Mesenchymal stem cell (in vitro differentiated cells and primary cell): ENCODE measurements at places on chromosomes 2 and 18.

GRCh38 chr2:159716857-159717256 lies 4.6 kb downstream of the MARCHF7 start:
- no peak for DNase-seq

GRCh38 chr2:180143633-180144337 lies 136.7 kb upstream of the CWC22 start:
- DNase-seq, result no peak

DNA sequence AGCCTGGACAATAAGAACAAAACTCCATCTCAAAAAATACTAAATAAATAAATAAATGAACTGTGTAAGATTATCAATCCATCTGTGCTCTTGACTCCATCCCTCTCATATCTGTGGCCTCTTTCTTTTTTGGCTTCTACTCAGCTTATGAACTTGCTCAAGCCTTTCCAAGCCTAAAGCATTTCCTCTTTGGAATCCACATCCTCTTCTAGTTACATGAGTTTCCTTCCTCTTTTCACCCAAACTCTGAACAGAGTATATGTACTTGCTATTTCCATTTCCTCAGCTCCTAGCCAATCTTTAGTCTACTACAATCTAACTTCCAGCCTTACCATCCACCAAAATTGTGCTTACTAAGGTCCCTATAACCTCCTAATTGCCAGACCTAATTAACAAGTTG lies 2.5 kb upstream of the DNAJC10 start:
- no peak for DNase-seq

DNA sequence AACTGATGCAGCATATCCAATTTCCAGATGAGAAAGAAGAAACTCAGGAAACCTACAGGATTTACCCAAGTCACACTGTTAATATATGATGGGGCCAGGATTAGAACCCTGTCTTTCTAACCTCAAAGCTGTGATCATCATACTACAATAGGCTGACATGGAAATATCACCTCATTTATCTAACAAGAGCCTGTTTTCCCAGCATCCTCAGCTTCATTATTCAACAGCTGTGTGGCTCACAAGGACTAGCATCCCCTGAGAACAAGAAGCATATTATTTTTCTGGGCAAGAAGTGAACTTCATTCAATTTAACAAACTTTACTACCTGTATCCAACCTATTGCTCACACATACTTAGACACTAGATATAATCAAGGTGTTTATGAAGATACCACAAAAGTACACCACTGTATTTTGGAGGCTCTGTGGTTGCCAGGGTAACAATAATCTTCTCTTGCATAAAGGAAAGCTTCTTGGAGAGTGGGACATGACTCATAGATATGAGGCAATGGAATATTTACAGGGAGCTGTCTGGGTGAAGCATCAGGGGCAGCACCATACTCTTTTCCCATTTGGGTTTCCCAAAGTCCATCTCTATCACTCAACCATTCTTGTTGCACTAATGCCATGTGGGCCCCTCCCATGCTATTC lies 218.2 kb downstream of the RAD51AP2 start:
- DNase-seq, result peak; percentile 88

DNA sequence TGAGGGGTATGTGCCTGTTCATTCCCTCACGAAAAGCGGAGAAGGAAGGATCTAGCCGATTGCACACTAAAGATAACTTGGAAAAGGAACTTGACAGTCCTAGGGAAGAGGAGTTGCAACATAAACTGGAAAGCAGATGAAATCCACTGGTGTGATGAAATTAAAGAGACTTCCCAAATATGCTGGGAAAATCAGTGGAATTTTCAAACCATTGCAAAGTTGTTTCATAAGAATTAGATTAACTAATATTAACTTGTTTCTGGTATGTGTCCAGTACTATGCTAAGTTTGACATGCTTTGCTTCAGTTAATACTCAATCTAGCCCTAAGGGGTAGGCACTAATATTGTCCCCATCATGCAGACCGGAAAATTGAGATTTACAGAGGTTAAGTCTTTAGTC lies 222.7 kb downstream of the IKZF2 start:
- peak; percentile 23 for DNase-seq

- no peak for DNase-seq
Observed at GRCh38 chr2:237980751-237981150, 13.9 kb downstream of the UBE2F start.

DNA sequence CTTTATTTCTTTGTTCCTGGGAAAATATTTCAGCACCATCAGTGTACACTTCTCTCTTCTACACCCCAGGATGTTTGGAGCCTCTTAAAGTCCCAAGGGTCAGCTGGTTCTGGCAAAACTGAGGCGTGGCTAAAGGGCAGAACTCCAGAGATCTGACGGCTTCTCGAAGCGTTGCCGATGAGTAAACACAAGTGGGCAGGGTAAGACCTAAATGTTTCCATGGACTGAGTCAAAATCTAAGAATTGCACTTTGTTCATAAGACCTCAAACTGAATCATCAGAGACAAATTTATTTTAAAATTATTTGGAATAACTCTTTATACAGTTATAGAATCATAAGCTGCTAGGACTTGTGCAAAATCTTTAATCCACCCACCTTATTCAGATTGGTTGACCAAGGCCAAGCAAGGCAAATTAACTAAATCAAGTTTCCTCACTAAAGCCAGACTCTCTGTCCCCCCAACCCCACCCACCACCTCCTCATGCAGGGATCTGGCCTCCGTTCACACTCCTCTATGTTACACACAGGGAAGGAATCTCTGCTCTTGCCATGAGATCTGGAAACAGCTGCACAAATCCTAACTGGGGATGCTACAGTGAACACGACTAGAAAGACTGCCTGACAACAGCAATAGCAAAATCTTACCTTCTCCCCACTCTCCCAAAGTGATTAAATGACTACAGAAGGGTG lies 342.6 kb upstream of the KLHL29 start:
- DNase-seq, result no peak

- peak; percentile 15 for DNase-seq
Observed at GRCh38 chr18:25169701-25170100, 182.3 kb downstream of the ZNF521 start.

GRCh38 chr2:15971351-15971750 lies 31.0 kb downstream of the MYCN start:
- DNase-seq, result no peak

- no peak for DNase-seq
Observed at GRCh38 chr2:67320861-67321587, 76.1 kb upstream of the ETAA1 start.

GRCh38 chr2:127029350-127030051 lies 77.5 kb downstream of the BIN1 start:
- DNase-seq, result no peak

DNA sequence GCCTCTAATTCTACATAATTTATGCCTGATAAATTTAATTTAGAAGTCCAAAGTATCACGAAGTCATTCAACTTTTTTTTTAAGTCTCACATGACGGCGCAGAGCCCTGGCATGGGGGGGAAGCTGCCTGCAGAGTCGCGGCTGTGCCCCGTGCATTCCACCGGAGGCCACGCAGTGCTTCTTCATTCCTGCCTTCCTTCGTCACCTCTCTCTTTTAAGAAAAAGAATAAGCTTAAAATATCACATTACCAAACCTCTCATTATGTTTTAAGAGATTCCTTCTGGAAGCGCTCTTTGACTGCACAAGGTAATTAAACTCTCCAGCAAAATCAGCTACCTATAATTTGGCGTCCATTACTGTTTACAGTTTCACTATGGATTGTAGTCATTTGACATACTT lies 20.3 kb upstream of the KIDINS220 start:
- no peak for DNase-seq

- no peak for DNase-seq
Observed at GRCh38 chr2:240902615-240903041, 3.5 kb upstream of the CROCC2 start.

DNA sequence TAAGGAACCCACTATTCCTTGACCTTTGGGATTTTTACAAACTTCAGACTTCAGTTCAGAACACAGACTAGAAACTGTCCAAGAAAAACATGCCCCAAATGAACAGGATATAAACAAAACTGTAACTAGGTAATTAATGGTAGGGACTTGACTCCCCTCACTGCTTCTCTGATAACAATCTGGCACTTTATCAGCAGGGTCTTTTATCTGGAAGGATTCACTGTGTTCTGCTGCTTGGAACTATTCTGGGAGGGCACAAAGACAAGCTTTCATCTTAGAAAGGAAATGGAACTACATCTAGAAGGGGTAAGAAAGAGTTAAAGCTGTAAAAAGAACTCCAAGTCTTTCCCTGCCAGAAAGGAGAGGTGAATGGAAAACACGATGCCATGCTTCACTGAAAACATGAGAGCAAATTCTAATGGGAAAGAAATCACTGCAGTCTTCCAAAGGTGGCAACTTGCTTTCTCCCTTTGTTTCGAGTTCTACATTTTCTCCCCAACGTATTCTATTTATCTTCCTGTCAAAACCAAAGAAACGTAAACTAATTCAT lies 181.2 kb downstream of the THADA start:
- DNase-seq, result no peak

- DNase-seq, result no peak
Observed at GRCh38 chr2:96113951-96114350, 2.4 kb downstream of the ADRA2B start.

DNA sequence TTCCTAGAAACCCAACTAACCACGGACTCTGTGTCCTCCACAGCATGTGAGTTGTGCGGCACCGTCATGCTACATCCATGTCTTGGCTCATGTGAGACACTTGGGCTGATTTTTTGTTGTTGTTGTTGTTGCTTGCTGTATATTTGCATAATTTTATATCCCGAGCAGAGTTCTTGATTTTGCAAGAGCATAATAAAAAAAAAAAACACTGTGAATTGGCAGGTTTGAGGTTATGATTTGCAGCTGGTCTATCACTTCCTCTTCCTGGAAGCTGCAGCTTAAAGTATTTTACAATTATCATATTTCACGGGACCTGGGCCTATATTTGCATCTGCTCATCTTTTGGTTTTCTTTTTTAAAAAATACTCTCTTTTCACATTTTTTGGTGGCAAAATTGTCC lies 142.3 kb upstream of the NRP2 start:
- no peak for DNase-seq

DNA sequence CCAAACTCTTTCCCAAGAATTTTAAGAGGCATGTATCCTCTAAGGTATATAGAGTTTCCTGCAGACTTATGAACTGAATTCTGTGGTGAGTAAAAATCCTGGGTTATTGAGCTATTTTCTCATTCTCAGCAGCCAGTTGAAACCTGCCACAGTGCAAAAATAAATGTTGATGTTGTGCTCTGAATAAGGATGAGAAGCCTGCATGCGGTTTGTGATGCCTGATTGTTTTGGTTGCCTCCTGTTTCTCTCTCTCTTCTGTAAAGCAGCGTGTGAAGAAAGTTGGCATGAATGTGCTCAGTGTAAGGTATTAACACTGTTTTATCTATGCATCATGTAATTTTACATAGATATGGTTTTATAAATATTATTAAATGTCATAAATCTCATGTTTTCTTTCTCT lies 452.6 kb downstream of the CDH2 start:
- no peak for DNase-seq

DNA sequence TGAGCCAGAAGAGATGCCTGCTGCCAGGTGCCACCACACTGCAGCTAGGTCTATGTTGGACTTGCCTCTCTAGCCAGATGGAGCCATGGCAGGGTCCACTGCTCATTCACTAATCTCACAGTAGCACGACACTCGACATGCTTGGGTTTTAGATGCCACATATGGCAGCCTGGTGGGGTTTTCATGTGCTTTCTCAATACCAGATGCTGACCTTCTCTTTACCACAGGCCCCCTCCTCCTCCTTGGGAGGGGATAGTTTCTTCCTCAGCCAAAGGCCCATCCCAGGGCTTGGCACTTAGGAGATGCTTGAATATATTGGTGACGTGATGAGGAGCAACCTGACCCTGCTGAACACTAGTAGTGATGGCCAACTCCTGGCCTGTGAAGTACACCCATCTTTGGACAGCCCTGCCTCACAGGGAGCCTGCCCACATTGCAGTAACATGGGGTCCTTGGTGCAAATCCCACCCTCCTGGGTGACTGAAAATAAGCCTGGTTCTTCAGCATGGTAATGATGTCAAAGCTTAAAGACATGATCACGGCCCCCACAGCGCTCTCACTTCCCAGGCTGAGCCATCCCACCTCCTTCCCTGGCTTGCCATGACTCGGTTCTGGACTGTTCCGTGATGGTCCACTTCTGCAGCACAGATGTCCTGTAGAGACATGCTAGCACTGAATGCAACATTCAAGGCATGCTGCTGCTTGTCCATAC lies 227.5 kb downstream of the SH3RF3 start:
- DNase-seq, result no peak

DNA sequence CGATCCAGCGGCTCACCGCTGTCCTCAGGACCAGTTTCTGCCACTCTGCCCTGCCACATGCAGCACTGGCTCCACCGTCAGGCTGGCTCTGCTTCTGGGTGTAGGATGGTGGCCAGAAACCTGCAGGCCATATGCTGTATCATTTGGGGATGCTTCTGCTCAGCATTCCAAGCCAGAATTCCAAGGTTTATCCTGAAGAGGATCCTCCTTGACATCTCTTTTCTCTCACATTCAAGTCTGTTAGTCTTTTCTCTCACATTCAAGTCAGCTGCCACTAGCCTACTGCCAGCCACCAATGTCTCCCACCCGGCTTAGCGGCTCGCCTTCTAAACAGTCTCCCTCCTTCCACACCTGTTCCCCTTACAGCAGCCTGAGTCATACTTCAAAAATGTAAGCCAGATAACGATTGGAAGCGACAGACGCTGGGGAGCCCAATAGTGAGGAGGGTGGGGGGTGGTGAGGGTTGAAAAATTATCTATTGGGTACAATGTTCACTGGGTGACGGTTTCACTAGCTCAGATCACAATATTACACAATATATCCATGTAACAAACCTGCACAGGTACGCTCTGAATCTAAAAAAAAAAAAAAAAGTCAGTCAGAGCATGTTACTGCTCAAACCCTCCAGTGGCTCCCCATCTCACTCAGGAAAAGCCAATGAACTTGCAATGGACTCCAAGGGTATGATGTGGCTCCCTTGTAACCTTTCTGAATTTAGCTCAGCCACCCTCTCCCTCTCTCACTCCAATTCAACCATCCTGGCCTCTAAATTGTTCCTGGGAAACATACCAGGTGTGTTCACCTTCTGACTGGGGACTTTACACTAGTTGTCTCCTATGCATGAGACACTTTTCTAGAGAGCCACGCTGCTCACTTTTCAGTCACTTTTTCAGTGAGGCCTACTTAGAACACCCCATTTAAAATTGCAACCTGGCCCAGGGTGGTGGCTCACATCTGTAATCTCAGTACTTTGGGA lies 38.8 kb upstream of the SP3 start:
- DNase-seq, result no peak

DNA sequence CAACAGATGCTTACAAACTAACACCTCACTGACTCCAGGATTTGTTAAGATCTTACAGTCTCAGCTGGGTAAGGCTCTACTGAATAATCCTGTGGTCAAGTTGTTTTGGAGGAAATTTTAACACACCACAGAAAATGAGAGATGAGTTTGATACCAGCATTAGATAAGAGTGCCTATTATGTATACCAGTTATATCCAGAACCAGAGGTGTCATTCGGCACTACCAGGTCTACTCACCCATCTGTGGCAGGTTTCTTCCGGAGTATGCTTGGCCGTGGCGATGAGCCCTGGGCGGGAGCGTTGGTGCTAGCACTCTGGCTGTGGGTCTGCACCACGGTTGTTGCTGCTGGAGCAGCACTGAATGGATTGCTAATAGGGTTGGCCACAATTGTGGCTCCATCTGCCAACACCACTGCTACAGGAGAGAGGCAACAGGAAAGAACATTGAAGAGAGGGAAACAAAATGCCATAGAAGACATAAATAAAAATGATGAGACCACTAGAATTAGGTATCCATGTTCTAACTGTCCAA lies 41.2 kb downstream of the SAP130 start:
- no peak for DNase-seq

GRCh38 chr2:109450574-109451273 lies 163.0 kb downstream of the SEPTIN10 start:
- no peak for DNase-seq

- DNase-seq, result peak; percentile 54
Observed at GRCh38 chr18:47184419-47185050, 8.4 kb upstream of the IER3IP1 start.
